ENCODE measurements at places on chromosomes 7 and 10.

- DNase-seq, result no peak
Measured at GRCh38 chr10:130799532-130799931, 512.0 kb downstream of the TCERG1L start.

DNA sequence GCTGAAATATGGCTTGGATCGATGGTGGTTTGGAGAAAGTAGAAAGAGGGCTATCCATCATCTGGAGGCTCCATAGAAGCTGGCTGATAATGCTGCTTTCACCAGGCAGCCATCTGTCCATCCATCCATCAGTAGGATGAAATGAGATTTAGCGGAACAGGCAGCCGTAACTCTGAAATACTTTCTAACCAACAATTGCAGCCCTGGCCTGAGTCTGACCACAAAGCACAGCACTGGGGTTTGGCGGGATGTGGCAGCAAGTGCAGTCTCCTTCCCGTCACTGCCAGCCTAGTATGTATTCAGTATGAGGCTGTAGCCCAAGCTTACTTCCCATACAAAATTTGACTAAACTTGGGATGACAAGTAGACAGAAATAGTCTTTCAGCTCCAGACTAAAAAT is 38.0 kb downstream of the R3HCC1L start:
- DNase-seq, result peak; percentile 37

- peak; percentile 79 for DNase-seq
Measured at GRCh38 chr10:87659571-87660483, at the start of gene PAPSS2. Gene PAPSS2 (plus strand): TSS chr10:87659878. CDS start chr10:87659982, 104 bp downstream.

DNA sequence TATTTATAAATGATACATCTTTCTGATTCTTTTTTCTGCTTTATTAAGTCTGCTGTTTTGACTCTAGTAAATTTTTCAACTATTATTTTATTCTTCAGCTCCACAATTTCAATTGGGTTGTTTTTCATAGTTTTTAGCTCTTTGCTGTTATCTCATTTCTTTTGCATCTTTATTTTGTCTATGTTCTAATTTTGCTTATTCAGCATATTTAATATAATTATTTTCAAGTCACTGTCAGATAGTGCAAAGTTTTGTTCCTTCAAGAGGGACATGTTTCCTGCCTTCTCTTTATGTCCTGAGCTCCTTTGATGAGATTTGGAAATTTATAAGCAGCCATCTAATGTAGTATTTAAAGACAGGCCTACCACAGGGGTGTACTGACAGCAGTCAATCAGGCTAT is 131.5 kb upstream of the ZNF722 start:
- no peak for DNase-seq

- no peak for DNase-seq
Measured at GRCh38 chr10:119919826-119920225, 27.3 kb downstream of the SEC23IP start.

All from retina (tissue), 1 donor.